Effector CD8-positive, alpha-beta T cell (primary cell): ENCODE measurements at places on chromosomes 6 and 20.

- DNase-seq = no peak
Measured at GRCh38 chr6:63864671-63865318, 229.2 kb downstream of the PHF3 start.

GRCh38 chr6:45076217-45076930 lies 251.8 kb upstream of the RUNX2 start:
- no peak for DNase-seq

DNA sequence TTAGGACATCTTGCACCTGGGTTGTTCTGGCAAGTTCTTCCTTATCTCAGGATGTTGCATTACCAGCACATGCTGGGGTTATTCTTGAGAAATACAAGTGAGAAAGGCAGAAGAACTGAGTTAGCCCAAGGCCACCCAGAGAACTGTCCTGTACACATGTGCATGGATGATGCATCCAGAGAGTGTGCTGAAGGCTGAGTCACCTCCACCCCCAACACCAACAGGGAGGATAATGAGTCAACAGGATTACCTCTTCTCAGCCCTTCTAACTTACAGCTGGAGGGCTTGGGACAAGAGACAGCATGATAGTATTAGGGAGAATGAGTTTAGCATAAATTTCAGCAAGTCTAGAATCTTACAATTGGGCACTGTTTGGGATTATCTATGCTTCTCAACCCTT lies 8.5 kb downstream of the SCGN start:
- no peak for DNase-seq

GRCh38 chr6:158257781-158258180 lies 54.5 kb upstream of the TULP4 start:
- DNase-seq = no peak

DNA sequence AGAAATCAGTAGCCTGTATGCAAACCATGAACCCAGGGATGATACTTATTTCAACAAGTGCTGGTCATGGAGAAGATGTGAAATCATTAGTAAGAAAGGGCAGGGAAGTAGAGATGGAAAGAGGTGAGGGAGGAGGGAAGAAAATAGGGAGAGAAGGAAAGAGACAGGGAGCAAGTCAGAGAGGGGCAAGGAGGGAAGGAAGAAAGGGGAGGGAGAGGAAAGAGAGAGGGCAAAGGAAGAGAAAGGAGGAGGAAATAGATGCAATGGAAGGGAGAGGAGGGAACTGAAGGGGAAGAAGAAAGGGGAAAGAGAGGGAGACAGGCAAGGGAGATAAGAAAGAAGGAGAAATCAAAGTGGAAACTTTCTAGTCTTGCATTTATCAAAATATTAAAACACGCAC lies 195.1 kb downstream of the KIF16B start:
- no peak for DNase-seq

DNA sequence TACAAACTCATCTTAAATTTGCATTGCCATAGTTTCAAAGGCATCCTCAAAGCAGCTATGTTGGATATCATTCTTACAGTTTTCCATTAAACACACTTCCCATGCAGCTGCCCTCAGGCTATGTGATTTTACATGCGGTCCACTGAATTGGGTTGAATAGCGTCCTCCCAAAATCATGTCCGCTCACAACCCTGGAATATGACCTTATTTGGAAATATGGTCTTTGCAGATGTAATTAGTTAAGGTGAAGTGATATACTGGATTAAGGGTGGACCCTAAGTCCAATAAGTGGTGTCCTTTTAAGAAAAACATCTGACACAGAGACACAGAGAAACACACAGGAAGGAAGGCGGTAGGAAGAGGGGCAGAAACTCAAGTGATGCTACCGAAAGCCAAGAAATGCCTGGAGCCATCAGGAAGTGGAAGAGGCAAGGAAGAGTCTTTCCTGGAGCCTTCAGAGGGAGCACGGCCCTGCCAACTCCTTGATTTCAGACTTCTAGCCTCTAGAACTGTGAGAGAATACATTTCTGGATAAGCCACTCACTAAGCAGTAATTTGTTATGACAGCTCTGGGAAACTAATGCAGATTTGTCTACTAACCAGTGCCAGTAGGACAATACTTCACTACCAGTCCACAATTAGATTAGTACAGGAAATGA lies 42.7 kb upstream of the NHSL1 start:
- no peak for DNase-seq

- DNase-seq = no peak
Measured at GRCh38 chr20:58374027-58374850, 14.8 kb upstream of the VAPB start.
